ENCODE measurements at places on chromosomes 2 and 18.

GRCh38 chr18:12092398-12093229, 1.0 kb upstream of the ANKRD62 start:
- peak; percentile 30 for DNase-seq

DNA sequence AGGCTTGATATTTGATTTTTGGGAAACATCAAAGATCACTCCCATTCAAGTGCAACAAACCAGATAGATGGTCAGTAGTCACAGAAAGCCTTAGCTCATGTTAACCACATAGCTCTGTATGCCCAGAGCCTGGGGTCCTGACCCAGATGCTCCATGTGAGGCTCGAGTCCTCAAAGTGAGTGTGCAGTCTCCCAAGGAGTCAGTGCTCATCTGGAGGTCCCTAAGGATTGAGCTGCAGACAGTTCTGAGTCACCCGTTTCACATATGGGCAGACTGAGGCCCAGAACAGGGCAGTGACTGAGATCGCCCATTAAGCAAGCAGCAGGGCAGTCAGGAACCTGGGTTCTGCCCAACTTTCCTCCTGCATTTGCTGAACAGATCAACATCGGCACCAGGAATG, 9.2 kb downstream of the TMEM37 start:
- no peak for DNase-seq

DNA sequence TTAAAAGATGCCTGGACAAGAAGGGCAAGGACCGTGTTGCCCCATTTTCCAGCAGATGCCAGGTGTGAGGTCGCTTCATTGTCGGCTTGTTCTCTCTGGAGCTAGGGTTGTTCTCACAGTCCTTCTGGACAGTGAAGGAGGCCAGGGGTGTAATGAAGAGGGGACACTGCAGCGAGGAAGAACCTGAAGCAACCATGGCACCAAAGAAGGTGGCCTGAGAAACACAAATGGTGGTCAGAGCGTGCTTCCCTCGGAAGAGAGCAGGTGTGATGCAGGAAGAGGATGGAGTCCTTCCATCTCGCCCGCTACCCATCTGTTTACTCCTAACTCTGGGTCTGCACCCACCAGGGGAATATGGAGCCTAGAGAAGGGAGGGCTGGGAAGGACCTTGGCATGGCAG, 50.3 kb upstream of the TWIST2 start:
- DNase-seq, result no peak

DNA sequence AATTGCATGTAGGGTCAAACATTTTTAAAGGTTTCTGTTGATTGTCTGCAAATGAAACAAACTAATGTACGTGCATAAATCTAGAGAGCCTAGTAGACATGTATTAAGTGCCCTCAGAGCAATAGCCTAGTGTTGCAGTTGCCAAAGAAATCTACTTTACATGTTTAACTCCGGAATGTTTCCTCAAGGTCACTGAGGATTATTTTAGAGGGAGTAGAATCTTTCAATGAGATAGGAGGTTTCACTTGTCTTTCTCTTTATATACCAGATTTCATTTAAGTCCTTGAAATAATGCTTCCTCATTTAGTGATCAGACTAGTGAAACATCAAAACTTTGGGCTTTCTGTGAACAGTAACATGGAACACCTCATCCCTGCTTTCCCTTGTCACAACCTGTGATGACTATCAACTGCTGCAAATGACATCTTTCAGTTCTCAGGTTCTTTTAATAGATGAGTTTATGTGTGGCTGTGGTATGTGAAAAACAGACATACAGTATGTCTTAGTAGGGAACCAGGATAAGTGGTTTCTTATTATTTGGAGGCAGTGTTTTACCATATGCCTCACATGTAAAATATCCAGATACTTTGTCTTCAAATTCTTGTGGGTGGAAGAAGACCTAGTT, 5.5 kb downstream of the UBE2E3 start:
- no peak for DNase-seq

- DNase-seq, result no peak
Observed at GRCh38 chr2:120631724-120632123, 103.9 kb upstream of the GLI2 start.
